ENCODE measurements at places on chromosomes 5 and 9.

DNA sequence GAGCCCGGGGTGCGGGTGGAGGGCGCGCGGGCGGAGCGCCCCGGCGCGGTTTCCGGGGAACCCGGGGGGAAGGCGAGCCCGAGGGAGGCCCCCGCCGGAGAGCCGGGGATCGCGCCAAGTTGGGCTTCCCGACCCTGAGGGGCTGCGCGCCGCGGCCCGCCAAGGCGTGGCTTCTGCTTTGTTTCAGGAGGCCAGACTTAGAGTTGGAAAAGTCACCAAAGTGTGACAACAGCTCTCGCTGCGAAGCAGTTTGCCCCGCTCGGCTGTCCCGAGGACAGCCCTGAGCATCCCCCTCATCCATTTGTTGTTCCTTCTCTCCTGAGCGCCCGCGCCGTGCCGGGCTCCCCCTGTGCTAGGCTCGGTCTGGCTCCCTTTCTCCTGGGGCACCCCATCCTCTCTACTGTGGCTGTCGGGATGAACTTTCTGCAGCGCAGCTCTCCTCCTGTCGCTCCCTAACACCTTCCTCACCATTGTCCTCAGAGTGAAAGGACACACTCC, 410 bp downstream of the GLIPR2 start:
- no peak for DNase-seq

GRCh38 chr9:121937240-121937639, 155.9 kb downstream of the TTLL11 start:
- no peak for DNase-seq

DNA sequence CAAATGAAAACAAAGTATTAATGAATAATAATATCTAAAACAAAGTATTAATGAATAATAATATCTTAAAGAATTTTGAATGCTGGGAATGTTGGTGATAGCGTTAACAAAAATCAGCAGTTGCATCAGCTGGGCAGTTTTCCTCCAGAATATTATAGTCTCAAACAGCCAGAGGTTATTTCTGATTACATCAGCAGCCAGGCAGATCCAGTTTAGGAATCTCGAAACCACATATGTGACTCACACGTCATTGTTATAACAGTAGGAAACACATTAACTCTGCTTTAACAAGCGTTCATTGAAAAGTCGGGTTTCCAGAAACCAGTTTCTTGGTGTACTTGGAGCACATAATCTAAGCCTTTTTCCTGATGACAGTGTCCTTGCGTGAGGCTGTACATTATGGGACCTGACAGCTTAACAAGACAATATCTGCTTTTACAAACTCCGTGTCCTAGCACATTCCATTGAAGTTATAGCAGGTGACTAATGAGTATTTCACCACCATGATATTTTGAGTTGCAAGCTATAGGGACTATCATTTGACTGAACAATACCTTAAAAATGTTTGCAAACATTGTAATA, 559.5 kb upstream of the KLF4 start:
- DNase-seq = peak; percentile 78

DNA sequence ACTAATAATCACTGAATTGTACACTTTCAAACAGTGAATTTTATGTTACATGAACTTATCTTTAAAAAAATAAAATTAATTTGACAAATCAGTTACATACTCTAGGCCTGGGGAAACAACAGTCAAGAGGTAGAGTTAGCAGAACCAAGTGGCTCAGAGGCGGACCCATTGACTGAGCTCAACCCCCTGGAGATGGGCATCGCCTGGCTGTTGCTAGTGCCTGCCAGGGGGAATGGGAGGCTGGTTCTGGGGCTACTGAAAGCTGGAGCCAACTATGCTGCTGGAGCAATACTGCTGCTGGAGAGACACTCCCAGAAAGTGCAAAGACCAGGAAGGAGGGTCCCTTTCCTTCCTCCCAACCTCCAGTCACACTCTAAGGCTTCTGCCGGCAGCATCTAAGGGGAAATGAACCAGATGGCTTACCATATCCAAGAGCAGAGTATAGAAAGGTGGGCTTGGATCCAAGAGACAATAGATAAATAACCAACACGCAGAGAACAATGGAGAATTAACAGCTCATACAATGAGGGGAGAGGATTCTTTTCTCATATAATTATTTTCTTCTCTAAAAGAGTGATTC, 40.3 kb upstream of the ANKRD55 start:
- DNase-seq = no peak

DNA sequence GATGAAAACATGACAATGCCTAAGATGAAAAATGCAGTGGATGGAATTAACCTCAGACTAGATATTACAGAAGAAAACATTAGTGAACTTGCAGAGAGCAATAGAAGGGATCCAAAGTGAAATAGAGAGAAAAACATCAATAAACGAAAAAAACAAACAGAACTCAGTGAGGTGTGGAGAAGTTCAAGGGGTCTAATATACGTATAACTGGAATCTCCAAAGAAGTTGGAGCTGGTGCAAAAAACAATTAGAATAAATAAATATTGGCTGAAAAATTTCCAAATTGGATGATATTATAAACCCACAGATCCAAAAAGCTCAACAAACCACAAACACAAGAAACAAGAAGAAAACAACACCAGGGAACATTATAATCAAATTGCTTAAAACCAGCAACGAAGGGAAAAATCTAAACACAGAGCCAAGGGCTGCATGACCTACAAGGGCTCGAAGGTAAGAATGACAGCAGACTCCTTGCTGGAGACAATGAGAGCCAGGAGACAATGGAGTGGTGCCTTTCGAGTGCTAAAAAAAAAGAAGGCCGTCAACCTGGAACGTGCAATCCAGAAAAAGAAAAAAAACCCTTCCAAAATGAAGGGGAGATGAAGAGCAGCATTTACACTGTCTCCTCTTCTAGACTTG, 11.8 kb downstream of the FAM163B start:
- no peak for DNase-seq

DNA sequence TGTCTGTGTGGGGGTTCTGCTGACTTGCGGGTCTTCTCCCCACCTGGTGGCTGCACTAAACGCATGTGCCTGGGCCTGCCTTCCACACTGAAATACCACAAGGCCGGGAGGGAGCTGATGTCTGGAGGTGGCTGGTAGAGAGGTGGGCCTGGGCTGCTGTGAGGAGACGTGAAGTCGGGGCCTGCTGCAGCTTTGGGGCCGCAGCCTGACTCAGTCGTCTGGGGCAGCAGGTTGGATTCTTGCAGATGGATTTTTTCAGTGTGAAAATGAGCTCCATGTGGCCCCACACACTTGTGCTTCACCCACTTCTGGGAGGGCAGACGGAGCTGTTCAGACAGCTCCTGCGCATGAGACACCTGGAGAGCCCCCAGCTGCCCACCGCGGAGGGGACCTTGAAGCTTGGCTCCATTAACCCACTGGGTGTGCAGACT, 29.3 kb downstream of the COL5A1 start:
- no peak for DNase-seq

DNA sequence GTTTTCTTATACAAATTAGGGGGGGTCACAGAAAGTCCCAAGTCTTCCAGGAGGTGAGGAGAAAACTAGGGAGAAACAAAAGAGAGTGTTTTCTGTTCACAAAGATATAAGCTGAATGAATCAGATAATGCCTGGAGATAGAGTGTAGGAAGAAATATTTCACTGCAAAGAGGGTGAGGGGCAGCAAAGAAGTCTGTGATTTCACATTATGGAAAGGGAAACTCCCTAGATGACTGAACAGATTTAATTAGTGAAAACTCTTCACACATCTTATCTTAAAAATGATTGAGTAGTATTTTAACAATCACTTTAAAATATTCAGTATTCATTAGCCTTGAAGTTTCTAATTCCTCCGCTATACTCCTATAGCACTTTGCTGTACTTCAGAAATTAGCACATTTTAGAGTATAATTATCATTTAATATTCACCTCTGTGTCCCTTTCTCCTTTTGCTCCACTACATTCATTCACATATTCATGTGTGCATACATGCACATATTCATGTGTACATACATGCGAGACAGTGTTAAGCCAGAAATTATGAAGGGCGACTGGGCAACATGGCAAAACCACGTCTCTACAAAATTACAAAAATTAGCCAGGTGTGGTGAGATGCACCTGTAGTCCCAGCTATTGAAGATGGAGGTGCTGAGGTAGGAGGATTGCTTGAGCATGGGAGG, 332.2 kb downstream of the HTR1A start:
- DNase-seq = no peak

DNA sequence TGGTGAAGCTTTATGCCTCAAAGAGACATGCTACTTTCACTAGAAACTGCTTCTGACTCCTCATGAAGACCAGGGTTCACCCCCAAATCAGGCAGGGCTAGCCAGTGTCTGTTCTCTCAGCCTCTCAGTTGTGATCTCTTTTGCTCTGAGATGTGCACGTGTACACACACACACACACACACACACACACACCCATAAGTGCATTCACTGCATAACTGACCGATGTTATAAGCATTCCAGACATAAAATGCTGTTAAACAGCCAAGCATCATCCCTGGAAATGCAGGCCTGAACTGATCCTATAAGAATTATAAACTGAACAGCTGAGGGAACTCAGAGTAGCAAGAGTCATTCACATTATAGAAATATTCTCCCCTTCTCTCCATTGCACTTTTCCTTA, 85.0 kb downstream of the FSTL4 start:
- DNase-seq = no peak

- DNase-seq = peak; percentile 15
These were observed 1728.3 kb upstream of the CDH9 start for GRCh38 chr5:28766565-28767158.

DNA sequence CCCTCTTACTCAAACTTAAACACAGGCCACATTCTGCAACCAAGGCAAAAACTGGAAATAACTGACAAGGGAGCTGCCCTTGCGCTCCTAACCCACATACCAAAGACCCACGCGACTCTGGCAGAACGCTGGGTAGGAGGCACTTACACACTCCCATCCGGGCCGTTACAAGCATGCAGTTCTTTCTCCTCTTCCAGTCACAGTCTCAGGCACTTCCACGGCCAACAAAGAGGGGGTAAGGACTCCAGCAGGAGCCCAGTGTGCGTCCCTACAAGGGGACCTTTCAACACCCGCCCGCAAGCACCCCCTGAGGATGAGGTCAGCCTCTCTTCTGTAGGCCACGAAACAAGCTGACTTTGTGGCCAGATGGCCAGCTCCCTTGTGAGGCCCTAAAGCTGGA, 57.4 kb downstream of the SERINC5 start:
- DNase-seq = no peak

DNA sequence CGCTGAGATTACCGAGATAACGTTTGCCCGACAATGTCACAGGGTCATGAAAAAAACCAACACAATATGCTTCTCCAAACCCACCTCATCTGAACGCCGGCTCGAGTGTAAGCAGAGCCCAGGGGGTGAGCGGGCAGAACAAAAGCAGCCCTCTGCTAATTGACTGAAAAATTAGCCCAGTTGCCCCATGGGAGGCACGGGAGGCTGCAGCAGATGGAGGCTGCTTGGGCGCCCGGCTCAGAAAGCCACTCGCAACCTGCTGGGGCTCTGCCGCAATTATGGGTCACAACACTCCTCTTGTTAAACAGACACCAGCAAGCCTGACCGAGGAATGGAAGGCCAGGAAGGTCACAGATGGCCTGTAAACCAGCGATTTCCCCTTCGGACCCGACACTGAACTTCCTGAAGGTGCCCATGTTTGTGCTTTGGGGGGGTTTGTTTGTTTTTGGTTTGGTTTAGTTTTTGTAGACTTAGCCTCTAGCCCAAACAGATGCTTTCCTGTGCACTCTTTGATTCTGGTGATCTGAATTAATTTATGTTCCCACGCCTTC, 104.6 kb upstream of the IRX1 start:
- no peak for DNase-seq

GRCh38 chr9:38154501-38155421, 85.7 kb upstream of the SHB start:
- DNase-seq = no peak

DNA sequence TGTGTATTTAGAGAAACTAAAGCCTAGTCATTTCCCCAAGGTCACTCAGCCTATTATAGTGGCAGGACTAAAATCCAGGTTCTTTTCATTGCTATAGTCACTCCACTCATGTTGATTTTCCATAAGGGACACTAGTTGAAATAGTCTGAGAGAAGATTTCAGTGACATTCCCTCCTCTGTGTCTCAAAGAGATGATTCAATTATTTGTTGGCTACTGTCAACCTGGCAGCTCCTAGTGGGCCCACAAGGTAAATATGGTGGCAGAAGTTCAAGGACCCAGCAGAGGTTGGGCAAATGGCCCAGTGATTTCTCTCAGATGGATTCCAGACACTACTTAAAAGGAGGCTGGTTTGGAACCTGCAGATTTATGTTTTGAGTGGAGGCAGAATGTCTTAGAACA, 48.1 kb downstream of the G3BP1 start:
- no peak for DNase-seq

- no peak for DNase-seq
These were observed 71.4 kb downstream of the RFK start for GRCh38 chr9:76322810-76323209.

- DNase-seq = no peak
These were observed 67.6 kb upstream of the RGMB start for GRCh38 chr5:98705841-98706240.

- peak; percentile 1 for DNase-seq
These were observed 521 bp upstream of the SLIT3 start for GRCh38 chr5:169301386-169301934.

DNA sequence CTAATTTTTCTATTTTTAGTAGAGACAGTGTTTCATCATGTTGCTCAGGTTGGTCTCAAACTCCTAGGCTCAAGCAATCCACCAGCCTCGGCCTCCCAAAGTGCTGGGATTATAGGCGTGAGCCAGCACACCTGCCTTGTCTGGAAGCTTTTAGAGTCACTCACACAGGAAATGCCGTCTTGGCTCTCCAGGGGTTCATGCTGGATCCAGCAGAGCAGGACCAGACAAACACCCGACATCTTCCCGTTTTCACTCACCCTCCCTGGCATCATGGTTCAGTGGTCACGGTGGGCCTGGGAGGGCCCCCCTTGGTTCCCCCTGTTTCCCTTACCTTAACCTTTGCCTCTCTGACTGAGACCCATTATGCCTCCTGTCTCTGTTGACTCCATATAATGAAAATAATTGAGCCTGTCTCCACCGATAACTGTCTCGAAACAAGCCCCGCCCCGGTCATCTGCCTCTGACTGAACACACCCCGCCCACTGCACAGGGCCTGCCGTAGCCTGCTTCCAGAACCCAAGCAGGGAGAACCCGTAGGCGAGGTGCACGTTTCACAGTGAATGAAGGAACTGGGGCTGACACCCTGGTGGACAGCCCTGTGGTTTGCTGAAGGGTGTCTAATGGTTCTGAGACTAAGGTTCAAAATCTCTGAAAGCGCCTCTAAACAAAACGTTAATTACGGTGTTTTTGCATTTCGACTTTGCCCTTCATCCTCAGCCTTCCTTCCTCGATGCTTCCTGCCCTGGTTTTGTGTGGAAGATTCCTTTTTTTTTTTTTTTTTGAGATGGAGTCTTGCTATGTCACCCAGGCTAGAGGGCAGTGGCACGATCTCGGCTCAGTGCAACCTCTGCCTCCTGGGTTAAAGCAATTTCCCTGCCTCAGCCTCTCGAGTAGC, 39.7 kb upstream of the SPRY4 start:
- DNase-seq = no peak

- DNase-seq = no peak
These were observed 684.1 kb downstream of the SEMA5A start for GRCh38 chr5:8861764-8862163.

- DNase-seq = no peak
These were observed 148.7 kb downstream of the RFK start for GRCh38 chr9:76245518-76245917.

All from epithelial cell of proximal tubule (primary cell).